ENCODE measurements at places on chromosomes 2 and 18.

DNA sequence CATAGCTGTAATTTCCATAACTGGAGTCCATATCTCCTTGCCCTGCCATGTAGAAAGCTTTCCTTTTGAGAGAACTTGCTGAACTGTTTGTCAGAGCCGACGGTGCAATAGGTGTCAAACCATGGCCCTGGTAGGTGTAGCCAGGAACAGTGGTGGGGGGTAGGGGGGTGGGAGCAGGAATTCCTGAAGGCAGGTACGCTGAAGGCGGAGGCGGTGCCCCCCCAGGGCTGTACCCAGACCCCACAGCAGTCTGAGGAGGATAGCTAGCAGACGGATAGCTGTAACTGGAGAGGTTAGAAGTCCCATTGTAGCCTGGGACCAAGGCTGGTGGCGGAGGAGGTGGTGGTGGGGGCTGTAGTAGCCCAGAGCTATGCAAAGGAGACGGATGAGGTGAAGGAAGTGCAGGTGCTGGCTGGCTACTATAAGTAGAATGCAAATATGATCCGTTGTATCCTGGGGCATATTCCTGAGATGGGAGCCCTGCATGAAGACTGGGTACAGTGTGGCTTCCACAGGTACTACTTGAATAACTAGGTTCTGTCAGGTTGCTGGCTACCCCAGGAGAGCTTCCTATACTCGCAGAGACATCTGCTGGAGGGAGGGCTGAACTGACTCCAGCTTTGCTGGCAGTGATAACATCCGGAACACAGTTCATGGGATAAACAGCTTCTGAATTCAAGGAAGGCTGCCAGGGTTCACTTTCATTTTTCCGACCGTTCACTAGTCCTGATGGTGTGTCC, 124.8 kb downstream of the FIGN start:
- no peak for DNase-seq

DNA sequence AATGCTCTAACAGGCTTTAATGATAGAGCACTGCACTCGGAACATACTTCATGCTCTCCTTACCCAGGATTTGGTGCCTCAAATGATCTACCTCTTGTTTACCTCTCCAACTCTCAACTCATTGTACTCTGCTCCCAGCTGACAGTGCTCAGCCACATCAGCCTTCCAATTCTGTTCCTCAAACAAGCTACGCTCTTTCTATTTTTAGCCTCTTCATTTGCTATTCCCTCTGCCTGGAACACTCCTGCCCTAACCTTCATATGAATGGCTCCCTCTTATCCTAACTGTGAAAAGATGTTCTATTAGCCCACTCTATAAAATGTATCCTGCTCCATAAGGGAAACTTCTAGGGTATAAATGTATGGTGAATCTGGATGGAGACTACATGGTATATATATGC, 42.5 kb downstream of the PIGN start:
- DNase-seq = no peak

- peak; percentile 31 for DNase-seq
Observed at GRCh38 chr2:163736433-163737189, 803 bp upstream of the FIGN start.

- DNase-seq = no peak
Observed at GRCh38 chr2:210919128-210919527, 362.7 kb downstream of the CPS1 start.

DNA sequence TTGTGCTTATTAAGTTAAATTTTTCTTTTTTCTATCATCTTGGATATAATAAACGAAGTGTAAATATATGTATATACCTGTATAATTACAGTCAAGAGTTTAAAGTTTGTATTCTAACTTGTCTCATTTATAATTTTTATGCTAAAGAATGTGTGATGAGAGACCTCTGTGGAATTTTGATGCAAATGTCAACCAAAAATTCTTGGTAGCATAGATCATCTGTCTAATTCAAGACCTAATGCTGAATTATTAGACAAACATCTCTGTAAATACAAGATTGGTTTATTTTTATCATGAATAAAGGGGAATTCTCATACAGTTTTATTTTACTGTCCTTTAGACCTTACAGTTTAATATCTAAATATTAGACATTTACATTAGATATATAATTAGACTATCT, 149.2 kb upstream of the VWC2L start:
- no peak for DNase-seq
